ENCODE measurements at places on chromosomes 7 and 10.

DNA sequence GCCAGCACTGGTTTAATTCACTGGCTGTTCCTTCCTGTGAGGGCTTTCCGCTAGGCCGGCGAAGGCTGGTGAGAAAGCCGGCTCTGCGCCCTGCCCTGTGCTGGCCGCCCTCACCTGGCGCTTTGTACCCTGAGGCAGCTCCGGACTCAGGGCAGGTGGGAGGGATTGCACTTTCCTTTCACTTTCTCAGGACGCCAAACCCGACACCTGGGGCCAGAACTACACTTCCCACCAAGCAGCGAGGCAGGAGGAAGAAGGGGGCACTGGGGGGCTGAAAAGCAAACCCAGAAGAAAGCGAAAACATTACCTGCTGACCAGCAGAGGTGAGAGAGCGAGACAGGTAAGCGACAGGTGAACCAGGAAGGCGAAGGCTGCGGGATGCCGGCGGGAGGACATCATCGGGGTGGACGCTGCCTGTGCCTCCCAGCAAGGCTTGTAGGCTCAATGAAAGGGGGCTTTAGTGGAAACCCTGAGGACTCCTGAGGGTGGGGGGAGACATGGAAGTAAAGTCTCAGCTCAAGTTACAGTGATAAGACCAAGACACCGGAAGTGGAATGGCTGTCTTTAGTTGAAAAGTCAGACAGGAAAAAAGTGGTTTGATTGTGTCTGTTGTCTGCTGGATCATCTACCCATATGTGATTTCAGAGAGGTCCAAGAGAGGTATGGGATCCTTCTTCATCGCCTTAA is at the start of gene RAB19:
Gene RAB19, plus strand, starts transcription at position 181 of the 687 bp plus-strand sequence. CDS start 3,589 bp downstream, outside the sequence.
- DNase-seq: peak; percentile 41

DNA sequence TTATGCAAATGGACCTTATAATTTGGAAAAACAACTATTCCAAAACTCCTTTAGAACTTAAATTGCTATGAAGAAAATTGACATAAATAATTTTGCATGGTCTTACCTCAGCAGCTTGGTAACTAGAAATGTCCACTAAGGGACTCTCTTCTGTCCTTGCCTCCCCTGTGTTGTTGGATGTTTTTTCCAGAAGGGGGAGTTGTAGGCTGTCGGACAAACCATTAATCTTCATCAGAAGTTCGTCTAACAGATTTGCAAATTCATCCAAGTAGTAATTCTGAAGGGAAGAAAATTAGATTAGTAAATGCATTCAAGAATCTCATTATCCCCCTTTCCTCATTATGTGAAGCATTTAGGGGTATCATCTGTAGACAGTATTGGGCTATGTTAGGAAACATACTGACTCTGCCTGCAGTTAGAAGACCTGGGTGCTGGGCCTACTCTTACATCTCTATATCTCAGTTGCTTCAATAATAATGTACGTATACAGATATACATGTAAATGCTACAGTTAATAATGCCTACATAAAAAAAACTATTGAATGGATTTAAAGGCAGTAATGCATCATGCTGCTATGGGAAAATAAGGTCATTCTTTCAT is 155.6 kb downstream of the PKD1L1 start:
- no peak for DNase-seq

- no peak for DNase-seq
Measured at GRCh38 chr7:6382817-6383216, 64.9 kb downstream of the DAGLB start.

- no peak for DNase-seq
Measured at GRCh38 chr7:13911909-13912308, 77.6 kb downstream of the ETV1 start.
